ENCODE measurements at places on chromosomes 6 and 20.

- no peak for DNase-seq
These were observed 25.8 kb downstream of the ESF1 start for GRCh38 chr20:13758884-13759283.

- DNase-seq: no peak
These were observed 60.4 kb downstream of the TMEM200A start for GRCh38 chr6:130426066-130426721.

GRCh38 chr6:56244089-56244488, 3.3 kb downstream of the COL21A1 start:
- DNase-seq: no peak

GRCh38 chr6:166714187-166714510, 87.1 kb upstream of the RPS6KA2 start:
- DNase-seq: no peak

DNA sequence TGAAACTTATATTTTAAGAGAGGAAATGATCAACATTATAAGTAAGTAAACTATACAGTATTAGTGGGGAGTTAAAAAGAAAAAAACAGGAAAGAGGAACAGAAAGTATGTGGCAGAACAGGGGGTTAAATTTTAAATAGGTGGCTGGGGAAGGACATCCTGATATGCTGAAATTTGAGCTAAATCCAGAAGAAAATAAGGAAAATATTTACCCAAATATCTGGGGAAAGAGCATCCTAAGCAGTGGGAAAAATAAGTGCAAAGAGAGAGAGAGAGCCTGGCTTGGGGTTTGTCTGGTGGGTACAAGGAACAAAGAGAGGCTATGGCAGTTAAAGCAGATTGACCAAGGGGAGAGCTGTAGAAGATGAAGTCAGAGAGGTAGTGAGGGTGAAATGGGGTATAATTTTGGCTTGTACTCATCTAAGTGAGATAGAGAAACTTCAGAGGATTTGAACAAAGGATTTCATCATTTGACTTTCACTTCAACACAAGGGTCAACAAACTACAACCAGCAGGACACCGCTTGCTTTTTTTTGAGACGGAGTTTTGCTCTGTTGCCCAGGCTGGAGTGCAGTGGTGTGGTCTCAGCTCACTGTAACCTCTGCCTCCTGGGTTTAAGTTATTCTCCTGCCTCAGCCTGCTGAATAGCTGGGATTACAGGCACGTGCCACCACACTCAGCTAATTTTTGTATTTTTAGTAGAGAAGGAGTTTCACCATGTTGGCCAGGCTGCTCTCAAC, 328.4 kb upstream of the CNR1 start:
- DNase-seq: no peak

DNA sequence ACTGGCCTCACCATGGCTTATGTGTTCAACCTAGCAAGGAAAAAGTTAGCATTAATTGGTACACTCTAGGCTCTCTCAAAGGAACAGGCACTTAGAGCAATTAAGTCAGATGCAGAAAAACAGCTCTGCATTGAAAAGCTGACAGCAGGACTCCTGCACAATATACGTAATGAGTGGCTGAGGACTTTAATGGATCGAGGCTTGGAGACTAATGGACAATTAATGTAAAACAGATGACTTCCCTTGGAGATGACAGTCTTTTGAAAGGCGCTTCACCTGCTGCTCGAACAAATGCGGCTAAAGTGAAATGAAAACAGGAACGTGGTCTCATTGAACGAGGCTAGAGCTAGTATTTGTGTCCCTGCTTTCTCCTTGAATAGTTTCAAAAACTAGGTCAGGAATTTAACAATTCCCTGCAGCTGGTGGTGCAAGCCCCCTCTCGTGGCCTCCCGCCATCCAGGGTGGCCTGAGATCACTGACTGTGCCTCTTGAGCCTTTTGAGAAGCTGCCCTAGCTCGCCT, 137.1 kb downstream of the ELOVL4 start:
- DNase-seq: no peak

DNA sequence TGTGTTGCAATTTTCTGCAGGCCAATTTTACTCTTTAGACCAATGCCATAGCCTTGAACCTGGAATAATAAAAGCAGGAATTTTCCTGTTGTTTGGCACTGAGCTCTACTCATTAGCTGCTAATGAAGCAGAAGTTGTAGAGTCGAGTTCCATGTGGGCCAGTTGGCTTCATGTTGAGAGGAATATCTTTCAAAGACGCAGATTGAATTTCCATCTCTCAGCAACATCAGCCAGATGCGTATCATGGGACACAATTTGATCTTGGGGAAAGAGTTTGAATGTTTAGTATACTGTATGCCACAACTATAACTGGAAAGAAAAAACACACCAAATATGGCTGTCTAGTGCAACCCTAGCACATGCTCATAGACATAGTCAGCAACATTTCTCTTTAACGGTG, 259.6 kb downstream of the BCKDHB start:
- no peak for DNase-seq

DNA sequence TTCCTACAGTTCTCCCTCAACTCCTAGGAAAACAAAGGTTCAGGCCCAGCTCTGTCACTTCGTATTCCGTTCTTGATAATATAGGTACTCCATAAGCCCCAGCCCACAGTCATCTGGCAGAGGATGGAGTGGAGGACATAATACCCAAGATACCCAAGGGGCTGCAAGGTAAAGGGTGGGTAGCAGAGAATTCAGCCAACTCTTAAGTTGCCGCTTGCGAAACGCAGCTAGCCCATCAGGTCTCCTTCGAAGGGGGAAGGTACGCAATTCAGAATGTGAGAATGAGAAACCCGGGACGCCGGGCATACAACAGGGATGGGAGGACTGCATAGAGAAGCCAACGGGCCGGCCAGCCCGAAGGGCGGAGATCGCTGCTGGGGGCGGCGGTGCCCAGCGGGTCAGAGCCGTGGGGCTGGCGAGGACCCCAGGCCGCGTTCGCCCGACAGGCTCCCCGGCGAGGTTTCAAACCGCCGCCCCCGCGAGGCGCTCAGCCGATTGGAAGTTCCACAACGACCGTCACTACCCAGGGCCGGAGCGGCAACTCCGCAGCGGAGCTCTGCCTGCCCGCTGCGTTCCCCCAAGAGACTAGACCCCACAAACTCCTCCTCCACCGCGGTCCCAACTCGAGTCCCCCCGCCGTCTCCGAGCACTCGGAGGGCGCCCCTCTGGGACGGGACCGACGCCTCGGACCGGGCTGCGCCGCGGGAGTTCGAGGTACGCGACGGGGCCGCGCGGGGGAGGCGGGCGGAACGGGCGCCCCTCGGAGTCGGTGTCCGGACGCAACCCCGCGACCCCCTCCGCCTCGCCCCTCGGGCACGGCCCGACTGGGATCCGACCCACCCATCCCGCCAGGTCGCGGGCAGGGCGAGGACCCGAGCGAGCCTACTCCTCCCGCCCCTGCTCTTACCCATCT, 911 bp downstream of the CDK19 start:
- DNase-seq: peak; percentile 29

- no peak for DNase-seq
These were observed 45.2 kb downstream of the HDGFL1 start for GRCh38 chr6:22614547-22614946.

DNA sequence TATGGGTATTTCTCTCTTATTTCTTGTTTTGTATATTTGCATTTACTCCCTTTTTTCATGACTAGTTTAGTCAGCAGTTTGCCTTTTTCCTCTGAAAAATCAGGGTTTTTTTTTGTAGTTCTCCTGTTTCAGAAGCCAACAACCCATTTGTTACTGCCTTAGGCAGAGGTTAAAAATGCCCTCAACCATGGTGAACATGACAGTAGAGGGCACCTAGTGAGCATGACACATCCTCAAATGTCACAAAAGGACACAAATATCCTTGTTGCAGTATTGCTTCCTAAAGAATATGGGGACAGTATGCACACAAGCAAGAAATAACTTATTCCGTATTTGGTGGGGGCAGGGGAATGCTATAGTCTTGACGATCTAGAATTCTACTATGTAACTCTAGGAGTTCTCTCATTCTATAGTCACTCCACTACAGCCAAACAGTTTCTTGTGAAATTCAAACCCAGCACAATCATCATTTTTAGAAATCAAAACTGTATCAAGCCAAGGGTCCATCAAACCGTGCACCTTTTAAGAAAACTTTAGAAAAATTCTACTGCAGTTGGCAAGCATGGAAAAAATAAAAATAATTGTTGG, 47.0 kb downstream of the GOPC start:
- DNase-seq: no peak

DNA sequence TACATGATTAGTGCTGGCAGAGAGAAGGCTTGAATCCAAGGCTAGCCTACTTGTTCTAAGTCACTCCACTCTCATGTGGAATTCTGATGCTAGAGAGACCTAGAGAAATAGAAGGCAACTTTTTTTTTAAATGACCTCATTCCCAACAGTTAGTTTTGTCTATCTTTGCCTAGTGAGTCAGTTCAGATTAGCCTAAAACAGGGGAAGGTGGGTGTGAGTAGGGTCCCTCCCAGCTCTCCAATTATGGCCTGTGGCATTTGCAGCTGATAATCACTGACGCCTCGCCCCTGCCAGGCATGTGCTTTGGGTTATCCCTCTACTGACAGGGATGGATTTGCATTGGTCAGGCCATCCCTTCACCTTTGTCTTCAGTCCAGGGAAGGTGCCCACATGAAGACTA, 13.6 kb downstream of the TXLNB start:
- DNase-seq: no peak

GRCh38 chr6:101118136-101118396, 236.9 kb upstream of the ASCC3 start:
- DNase-seq: no peak

DNA sequence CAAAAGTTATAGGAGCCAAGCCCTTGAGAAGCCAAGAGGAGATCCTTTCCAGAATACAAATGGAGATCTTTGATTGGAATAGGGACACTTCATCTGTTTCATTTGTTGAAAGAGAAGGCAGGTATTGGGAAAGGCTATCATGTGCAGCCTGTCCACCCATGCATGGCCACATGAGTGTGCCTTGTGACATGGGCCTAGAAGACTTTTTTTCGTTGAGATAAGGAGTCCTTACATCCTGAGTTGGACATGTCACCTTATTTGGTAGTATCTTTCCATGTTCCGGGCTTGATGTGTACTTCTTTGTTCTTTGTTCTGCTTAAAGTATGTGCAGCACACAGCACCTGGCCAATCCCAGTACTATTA, 42.1 kb upstream of the SYNCRIP start:
- DNase-seq: no peak

- DNase-seq: peak; percentile 15
These were observed 18.0 kb downstream of the KLHL31 start for GRCh38 chr6:53647462-53648094.

- no peak for DNase-seq
These were observed 5.0 kb downstream of the BCL2L1 start for GRCh38 chr20:31717478-31718201.

GRCh38 chr6:54491431-54491830, 183.2 kb downstream of the TINAG start:
- DNase-seq: no peak

DNA sequence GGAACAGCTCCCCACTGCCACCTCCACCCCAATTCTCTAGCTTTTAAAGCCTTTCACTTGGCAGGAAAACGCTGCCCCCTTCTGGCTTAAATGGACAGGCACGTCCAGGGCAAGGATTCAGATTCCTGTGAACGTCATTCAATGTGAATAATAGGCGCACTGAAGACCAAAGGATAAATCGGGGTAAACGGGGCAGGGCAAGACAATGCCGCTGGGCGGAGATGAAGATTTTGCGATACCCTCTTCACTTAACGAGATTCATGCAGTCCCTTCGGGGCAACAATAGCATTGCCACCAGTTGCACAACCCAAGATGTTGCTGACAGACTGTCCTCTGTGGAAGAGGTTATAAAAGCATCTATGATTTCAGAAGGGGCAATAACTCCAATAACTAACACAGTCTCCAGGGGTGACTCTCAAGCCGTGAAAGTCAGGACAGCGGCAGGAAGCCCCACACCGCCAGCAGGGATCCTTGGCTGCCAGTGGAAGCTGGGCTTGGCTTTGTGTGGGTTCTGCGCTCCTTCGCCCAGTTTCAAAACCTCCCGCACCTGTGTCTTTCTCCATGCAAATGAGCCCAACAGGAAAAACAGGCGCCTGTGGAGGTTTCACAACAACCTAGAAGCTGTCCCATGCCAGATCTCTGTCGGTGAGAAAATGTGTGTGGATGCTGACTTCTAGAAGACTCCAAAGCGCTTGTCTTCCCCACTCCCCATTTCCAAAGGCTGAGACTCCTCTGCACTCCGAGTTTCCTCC, 291.8 kb downstream of the BMP7 start:
- DNase-seq: no peak

GRCh38 chr20:19749618-19750071, 8.4 kb upstream of the RIN2 start:
- no peak for DNase-seq

DNA sequence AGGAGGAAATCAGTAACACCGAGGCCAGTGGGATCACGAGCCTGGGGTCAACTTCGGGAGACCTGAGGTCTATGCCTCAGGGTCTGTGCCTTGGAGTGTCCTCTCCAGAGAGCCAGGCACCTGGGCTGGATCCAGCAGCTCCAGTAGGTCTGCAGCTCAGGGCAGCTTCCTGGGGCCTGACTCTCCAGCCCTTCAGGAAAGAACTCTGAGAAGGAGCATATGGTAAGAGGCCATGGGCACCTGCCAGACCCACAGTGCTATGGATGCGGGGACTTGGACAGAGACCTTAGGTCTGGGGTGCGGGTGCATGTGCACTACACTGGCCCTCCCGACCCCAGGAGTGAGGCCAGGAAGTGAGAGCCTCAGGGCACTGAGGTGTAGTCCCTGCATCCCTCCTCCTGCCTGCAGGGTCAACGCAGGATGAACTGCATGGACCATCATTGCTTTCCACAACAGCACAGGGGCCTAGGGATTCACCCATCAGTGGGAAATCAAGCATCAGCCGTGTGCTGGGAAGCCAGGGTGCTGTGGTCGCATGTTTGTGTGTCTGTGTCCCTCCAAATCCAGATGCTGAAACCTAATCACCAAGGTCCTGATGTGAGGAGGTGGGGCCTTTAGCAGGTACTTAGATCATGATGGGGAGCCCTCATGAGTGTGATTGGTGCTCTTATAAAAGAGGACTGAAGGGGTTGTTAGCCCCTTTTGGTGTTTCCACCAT, 210.9 kb upstream of the CST7 start:
- no peak for DNase-seq

DNA sequence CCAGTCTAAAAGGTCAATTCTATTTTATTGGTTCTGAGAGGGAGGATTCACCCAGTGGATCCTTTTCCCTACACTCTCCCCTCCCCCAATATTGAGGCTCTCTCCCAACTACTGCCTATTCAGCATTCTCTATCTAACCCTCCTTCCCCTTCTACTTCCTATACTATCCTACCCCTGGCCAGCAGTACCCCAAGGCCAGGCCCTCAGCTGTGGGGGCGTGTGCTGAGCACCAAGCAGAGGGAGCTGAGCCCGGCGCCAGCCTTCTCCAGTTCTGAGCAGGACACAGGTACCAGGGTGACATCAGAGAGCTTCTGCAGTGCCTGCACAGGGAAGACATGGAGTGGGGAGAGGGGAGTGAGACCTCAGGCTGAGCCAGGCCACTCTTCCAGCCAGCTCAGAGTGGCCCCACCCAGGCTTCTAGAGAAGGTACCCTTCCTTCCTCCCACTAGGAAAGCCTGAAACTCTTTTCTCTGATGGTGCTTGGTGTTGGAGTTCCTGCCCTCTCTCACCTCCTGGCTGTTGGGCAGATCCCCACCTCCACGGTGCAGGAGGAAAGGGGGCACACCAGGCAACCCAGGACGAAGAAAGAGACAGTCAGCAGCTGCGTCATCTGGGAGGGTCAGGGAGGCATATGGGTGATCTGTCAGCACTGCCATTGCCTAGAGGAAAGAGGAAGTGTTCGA, 1.9 kb downstream of the DDAH2 start:
- DNase-seq: no peak
